ENCODE measurements at places on chromosomes 6 and 20.

DNA sequence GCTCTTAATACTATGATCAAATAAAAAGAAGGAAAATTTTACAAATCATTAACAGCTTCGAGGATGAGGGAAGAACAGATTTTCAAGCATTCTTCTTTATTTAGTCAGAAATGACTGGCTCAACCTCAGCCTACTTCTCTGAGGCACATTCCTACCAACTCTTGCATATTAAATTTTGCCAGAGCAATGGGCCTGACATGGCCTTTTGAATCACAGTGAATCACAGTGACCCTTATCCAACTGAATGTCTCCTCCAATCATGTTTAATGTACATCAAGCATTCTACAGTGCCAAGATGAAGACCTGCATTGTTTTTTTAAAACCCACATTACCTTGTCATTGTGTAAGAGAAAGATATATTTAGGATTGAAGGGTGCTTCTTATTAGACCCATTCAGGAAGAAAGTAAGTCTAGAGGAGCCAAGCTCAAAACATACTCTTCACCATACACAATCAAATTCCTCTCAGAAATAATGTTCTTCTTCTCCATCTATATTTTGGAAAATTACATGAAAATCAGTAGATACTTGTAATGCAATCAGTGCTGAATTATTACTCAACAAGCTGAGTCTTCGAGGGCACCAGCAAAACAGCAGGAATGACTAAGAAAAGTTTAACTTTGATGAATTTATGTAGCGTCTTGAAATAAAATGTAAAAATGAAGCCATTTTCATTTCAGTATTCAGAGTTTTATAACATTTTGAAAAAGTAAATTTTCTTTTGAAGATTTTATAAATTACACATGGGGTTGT, 44.1 kb upstream of the MOXD1 start:
- DNase-seq = peak; percentile 70

DNA sequence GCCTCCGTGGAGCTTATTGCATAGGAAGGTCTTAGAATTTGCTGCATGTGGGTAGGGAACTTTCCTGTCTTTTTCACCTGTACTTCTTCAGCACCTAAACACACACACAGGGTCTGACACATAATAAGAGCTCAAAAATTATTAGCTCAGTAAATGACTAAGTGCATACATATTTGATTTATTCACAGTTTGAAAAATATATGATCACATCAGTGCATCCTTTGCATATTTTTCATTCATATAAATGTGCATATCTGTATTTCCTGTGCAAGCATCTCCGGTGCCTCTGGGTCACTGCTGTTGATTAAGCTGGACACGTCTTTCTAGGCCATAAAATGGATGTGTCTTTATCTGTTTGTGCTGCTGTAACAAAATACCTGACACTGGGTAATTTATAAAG, 234.7 kb downstream of the UST start:
- no peak for DNase-seq

DNA sequence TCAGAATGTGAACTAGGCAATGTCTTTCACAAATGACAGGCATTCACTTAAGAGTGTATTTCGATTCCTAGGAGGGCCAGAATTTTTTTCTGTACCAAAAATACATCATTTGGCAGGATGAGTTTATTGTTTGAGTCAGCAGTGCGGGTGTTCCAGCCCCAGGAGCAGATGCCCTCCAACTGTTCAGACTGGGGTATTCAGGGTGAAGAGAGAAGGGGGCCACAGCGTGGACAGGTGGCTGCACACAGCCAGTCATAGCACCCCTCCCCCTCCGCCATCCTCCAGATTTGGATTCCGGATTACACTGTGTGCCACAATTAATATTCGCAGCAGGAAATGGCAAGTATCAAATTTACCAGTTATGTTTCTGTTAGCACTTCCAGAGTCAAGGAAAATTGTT, 38.6 kb downstream of the RIPOR2 start:
- DNase-seq = no peak

DNA sequence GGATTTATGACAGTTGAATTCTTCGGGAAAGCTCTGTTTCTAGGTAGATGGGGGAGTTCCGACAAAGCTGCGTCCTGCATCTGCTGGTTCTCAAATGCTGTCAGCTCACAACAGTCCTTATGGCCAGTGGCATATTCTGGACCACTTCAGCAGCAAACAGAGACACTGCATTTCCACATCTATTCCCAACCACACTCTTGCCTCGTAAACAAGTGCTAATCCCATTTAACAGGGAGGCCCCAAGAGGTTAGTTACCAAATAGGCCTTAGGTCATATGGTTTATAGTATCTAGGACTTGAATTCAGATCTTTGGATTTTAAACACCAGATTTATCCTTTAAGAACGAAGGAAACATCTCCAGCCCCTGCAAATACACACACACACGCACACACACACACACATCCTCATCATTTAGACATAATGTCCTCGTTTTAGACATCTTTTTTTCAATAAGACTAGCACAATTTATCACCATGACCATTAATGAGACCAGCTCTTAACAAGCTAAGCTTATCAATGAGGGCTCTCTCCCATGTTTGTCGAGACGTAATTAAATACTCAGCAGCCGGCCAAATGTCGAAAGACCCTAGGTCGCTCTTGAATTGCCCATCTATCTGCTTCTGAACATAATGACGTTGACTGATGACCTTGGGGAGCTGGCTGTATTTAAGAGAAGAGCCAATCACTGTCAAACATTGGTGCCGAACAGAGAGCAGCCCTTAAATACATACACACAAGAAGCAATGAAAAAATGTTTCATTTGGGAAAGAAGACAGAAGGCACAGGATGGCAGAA, 84.5 kb downstream of the PSMG4 start:
- no peak for DNase-seq

DNA sequence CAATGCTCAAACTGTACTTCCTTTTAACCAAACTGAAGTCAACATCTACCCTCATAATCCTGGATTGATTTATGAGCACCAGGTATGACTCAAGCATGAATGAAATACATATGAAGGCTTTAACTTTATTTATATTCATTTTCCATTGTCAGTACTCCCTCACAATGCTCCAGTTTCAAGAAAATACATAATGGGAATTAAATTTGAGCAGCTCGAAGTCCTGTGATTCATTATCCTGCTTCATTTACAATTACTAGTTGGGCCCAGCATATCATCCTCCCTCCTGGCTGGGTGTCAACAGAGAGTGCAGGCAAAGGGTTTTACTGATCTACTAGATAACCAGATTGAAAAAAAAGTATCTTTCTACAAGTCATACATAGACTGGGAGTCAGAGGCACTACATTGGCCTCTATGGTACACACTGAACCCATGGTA, 10.1 kb downstream of the SAMHD1 start:
- no peak for DNase-seq

- no peak for DNase-seq
Observed at GRCh38 chr20:60484316-60484715, 526.1 kb downstream of the CDH26 start.

DNA sequence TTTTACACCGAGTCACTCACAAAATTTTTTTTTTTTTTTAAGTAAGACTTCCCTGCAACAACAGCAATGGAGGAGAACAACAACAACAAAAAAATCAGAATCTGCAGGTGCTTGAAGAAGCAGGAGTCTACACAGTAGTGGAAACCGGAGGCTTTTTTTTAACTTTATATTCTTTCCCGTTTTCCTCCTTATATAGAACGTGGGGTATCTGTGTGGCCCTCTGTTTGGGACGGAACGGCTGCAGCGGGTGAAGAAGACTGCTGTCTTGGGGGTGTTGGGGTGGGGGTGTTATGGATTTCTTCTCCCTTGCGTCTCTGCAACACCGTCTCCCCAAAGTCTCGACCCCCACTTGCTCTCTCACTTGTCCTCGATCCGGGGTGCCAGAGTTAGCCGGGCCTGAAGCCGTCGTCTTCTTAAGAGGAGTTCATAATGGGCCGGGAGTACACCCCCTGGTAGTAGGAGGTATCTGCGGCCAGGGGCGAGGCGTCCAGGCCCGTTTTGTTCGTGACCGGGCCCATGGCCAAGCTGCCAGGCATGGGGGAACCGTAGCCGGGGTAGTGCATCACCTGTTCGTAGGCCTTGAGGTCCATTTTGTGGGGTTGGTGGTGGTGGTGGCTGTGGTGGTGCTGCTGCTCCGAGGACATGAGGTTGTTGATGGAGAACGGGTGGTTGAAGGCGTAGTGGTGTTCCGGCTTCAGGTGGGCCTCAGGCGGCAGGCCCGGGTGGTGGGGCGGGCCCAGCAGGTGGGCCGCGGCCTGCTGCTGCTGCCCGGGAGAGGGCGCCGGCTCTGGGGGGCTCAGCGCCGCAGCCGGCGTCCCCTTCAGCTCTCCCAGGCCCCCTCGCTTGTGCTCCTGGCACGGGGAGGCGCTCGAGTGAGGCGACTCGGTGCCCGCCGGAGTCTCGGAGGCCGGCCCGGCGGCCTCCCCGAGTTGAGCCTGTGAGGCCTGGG, 2.7 kb downstream of the FOXA2 start:
- DNase-seq = no peak

DNA sequence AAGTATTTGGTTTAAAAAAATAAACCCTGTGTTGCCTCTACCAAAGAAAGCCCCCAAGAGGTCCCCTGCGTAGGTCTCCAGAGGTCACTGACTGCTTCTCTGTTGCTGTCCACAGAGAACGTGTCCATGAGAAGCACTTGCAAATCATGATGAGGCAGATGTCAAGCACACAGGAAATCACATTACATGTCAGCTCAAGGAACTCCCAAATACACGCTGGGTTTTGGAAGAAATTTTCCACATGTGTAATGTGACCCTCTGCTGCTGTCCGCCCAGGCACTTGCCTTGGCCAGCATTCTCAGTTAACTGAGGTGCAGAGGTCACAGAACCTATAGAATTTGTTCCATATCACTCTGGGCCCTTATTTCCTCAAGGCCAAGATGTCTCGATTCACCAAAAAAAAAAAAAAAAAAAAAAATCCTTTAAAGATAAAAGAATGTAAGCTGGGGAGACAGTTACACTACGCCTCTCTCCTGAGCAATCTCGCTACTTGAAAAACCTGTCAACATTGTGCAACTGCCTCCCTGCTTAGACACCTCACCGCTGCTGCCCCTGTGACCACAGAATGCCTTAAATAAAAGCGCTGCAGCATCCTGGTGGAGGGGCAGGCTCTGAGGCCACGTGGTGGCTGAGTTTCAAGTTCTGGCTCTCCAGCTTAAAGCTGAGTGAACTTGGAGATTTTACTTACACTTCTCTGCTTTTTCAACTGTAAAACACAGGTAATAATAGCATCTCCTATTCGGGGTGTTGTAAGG, 42.3 kb downstream of the SLC22A23 start:
- DNase-seq = peak; percentile 38

GRCh38 chr6:37273690-37274089, 15.7 kb upstream of the TMEM217 start:
- DNase-seq = no peak

GRCh38 chr6:139368661-139369060, 5.8 kb downstream of the CITED2 start:
- DNase-seq = no peak

Measured in fibroblast of skin of left biceps (primary cell).